ENCODE measurements at places on chromosomes 5 and 9.

DNA sequence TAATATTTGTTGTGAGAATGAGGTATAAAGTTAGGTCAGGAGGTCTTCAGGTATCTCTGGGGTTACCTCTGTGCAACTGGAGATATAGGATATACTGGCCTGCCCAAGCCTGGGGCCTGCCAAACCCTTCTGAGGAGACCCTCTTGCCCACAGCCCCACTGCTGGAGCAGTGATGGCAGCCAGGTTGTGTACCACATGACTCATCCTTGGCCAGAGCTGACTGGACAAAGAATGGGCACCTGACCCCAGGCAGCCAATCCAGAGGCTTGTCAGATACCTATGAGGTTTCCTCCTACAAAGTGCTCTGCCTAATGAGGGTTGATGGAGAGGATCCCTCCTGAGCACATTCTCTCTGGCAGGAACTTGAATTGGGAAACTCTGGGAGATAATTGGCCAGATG is 56.1 kb upstream of the TBC1D2 start:
- DNase-seq, result no peak

DNA sequence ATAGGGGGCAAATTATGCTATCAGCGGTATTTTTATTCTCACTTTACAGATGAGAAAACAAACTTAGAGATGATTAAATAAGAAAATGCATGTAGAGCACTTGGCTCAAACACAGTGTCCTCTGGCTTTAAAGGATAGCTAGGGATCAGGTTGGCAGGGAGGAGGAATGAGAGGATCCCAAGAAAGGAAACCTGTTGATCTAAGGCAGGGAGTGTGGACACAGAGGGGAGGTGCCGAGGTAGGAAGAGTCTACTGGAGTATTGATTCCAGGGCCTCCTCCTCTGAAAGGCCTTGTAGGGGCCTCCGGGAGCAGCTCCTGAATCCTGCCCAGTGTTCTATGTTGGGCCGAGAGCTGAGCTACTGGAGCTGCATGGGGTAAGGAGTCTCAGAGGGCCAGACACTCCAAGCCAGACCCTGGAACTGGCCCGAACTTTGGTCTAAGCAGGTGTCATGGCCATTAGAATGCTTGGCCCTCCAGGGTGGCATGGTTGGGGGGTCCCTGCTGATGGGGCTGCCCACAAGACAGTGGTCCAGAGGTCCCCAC is 30.4 kb upstream of the TCF7 start:
- no peak for DNase-seq

- DNase-seq, result no peak
Observed at GRCh38 chr9:73923796-73924195, 573.3 kb upstream of the RORB start.

DNA sequence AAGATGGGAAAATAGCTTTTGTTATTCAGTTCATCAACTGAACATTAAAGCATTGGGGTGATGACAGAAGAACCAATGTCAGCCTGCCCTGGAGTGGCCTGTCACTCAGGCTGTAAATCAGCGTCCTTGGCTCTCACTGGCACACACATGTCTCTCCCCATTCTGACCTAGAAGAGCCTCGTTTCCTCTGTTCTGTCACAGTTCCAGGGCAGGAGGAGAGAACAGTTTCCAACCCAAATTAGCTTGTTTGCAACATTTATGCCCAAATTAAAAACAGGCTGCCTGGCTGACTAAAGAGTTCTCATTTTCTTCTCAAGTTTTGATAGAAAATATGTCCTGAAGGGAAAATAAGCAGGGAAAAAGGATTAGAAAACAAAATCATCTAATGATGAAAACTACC is 520.1 kb downstream of the CHSY3 start:
- DNase-seq, result no peak

DNA sequence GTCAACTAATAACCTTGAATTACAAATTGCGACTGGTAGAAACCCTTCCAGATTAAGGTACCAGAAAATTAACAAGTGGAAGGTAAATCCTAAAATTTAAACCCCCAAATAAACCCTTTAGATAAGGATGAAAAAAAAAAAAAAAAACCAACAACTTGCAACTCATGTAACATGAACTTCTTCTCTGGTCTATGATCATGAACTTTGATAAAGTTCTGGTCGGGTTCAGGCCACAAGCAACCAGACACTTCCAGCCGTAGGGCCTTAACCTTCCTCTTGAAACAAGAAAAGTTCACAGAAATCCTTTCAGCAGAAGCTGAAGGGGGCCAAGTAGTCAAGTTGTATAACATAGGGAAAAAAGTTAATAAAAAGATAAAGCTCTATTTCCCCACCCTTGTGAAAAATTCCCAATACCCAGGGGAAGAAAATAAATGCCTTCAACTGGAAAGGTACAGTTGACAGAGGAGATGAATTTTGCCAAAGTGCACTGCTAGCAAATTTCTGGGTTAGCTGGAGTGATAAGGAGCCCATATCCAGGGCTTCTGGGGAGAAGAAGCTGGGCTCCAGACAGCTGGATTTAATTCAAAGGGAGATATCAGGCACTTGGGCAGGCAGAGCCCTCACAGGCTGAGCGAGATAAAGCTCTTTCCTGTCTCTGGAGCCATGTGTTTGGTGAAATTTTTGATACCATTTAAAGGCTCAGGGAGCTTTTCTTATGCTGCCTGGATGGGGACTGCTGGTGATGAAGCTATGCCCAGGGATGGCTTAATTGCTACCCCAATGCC is 234.2 kb upstream of the PANK3 start:
- DNase-seq, result no peak

DNA sequence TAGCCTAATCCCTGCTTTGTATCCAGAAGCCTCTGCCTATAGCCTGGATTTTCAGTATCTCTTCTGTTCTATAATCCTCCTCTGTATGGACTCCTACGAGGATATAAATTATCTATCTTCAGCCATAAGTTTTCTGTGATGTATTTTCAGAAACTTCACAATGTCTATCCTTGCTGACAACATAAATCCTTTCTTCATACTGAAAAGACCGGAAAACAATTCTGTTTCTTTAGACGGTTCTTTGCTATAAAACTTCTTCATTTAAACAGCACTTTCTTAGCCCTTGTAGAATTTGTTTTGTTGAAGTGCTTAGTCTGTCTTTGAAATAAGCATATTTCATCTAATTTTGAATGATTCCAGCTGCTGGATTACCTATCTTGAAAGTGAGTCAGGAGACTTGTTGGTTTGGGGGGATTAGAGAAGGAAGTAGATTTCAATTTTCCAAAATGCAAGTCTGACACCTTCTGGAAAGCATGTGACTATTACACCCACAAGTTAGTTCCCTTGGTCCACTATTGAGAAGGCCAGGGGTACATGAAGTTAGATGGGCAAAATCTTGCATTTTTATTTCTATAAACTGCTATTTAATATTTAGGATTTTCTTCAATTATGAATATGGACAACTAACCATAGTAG is 96.3 kb upstream of the RANBP3L start:
- DNase-seq, result no peak

GRCh38 chr5:6377582-6377904 is 804 bp downstream of the MED10 start:
- DNase-seq, result peak; percentile 5

- DNase-seq, result no peak
Observed at GRCh38 chr9:114518599-114519022, 13.3 kb upstream of the WHRN start.

DNA sequence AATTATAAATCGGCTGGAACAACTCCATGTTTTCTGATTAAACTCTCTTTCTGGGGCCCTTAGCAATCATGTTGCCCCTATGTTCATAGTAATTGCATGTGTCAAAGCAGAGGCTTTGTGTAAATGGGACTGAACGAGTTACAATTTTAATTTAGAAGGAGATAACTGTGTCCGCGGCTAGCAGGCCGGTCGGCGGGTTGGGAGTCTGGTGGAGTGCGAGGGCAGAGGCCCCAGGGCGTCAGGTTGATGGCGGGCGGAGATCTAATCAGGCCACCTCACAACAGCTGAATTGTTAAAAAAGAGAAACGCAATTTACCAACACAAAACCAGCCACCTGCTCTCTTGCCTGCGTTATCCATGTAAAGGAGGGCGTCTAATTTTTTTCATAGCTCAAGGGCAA is 134.9 kb upstream of the LPCAT1 start:
- DNase-seq, result no peak

GRCh38 chr9:86349271-86349670 is 4.9 kb downstream of the TUT7 start:
- no peak for DNase-seq

- DNase-seq, result no peak
Observed at GRCh38 chr5:174504266-174504726, 220.1 kb upstream of the MSX2 start.

DNA sequence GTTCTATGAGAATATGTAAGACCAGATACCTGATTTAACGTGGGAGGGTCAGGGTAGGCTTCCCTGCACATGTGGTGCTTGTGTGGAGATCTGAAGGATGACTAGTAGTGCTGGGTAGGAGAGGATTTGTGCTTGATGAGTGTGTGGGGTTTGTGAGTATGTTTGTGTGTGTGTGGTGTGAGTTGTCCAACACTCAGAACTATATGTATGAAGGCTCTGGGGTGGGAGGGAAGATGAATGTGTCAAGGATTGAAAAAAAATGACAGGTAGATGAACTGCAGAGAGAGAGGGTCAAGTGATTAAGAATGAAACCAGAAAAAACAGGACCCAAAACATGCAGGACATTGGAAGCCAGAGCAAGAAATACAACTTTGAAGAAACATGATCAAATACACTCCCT is 154.6 kb upstream of the NR3C1 start:
- DNase-seq, result no peak

- no peak for DNase-seq
Observed at GRCh38 chr9:93843396-93843795, 111.8 kb downstream of the BARX1 start.

GRCh38 chr5:35988529-35988928 is 2.7 kb downstream of the UGT3A1 start:
- no peak for DNase-seq

DNA sequence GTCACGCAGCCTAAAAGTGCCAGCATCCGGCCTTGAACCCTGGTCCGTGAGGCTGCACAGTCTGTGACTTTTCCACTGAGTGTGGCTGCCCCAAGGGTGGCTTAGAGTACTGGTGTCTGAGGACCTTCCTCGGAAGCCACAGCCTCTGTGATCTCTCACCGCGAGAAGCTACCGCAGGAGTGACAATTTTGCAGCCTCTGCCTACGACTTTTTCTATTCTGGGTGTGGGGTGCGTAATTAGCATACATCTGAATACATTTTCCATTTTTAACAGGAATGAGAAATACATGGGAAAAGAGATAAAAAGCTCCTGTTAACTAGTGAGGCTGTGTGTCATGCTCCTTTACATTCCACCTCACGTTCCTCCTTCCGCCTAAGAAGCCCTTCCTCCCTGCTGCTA is 48.3 kb upstream of the HRH2 start:
- no peak for DNase-seq

GRCh38 chr9:16023446-16023845 is 470.6 kb downstream of the CCDC171 start:
- DNase-seq, result no peak

- DNase-seq, result peak; percentile 29
Observed at GRCh38 chr9:108815156-108815555, 40.6 kb downstream of the ACTL7B start.
